ENCODE measurements at places on chromosomes 16 and 17.

DNA sequence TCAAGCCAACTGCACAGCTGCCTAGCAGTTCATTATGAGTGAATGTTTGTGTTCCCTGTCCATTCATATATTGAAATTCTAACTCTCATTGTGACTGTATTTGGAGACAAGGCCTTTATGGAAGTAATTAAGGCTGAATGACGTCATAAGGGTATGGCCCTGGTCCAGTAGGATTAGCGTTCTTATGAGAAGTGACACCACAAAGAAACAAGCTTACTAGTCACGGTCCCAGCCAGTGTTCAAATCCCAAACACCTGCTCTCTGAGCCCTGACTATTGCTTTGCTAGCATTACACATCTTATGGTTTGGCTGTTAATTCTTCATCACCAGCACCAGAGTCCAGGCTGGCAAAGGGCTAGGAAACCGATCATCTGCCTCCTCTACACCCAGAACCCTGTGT lies 2.2 kb downstream of the ZNF668 start:
- peak; percentile 35 for DNase-seq

- DNase-seq = no peak
These were observed 389.3 kb downstream of the PMP22 start for GRCh38 chr17:14875557-14876412.

DNA sequence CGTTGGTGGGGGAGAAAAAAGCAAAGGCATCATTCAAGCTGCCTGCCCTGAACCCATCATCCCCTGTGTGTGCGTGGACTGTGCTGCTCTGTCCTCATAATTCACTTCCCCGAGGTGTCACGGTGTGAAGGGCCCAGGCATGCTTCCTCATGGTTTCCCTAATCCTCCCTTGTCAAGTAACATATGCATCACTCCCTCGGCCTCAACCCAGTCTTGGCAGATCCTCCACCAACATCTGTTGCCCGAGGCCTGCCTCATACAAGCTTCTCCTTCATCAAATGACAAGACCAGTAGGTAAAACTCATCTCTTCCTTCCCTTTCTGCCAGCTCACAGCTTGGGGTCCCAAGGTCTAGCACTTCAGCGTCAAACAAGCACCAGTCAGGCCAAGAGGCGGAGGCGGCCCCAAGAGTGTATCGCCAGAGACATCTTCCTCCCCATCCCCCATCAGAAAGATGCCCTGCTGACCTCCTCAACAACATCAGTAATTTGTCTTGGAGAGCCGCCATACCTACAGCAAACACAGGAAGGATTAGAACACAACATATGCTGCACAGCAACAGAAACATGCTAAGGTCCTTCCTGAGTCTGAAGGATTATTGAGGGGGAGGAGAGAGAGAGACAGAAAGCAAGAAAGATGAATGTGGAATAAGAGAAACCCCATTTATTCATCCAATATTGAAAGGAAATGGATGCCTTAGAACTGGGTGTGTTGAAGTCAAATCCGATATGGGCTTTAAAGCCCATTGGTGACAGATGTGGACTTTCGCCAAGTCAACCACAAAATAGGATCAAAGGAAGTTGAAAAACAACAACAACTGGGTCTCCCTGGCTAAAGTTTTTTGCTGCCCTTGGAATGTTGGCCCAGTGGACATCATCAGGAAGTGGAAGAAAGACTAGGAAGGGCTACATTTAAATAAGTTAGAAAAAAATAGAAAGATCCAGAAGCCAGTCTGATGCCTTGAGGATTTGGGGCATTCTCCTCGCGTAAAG lies 38.4 kb downstream of the SOX9 start:
- no peak for DNase-seq

- DNase-seq = no peak
These were observed 10.1 kb downstream of the LITAF start for GRCh38 chr16:11576427-11577289.

- peak; percentile 15 for DNase-seq
These were observed 56.5 kb downstream of the MRM1 start for GRCh38 chr17:36657763-36658490.

DNA sequence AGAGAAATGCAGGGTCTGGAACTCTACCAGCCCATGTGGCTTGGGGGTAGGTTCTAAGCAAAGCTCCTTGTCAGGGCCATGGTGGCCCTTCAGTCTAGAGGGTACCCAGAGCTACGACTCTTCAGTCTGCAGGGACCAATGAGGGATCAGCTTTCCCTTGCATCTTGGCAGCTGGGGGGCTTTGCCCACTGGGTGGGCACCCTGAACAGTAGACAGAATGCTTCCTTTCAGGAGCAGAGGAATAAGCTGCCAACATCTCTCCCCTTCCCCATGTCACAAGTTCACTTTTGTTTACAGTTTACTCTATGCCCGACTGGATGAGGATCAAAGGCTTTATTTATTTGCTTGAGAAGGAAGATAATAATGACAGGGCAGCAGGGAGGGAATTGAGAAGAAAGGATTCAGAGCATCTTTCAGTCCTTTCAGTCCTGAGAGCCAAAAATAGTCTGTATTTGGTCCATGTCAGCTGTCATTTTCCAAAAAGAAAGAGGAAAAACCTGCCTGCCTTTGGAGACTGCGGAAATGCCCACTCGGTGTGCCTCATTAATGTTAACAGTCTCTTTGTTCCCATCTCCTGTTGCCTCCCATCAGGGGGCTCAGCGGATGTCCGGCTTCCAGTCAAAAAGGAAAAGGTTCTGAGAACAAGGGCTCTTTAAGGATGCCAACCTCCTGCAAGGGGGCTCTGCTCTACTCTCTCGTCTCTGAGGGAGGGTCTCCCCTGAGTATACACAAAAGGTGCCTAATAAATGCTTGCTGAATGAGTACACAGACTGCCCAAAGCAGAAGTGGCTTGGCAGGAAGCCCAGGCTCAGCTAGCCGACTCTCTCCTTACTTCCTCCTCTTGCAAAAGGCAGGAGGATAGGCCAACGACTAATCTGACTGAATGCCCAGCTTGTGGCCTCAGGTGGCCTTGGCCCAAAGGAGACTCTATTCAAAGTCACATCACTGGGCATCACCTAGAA lies 17.1 kb downstream of the TRAF4 start:
- peak; percentile 74 for DNase-seq

DNA sequence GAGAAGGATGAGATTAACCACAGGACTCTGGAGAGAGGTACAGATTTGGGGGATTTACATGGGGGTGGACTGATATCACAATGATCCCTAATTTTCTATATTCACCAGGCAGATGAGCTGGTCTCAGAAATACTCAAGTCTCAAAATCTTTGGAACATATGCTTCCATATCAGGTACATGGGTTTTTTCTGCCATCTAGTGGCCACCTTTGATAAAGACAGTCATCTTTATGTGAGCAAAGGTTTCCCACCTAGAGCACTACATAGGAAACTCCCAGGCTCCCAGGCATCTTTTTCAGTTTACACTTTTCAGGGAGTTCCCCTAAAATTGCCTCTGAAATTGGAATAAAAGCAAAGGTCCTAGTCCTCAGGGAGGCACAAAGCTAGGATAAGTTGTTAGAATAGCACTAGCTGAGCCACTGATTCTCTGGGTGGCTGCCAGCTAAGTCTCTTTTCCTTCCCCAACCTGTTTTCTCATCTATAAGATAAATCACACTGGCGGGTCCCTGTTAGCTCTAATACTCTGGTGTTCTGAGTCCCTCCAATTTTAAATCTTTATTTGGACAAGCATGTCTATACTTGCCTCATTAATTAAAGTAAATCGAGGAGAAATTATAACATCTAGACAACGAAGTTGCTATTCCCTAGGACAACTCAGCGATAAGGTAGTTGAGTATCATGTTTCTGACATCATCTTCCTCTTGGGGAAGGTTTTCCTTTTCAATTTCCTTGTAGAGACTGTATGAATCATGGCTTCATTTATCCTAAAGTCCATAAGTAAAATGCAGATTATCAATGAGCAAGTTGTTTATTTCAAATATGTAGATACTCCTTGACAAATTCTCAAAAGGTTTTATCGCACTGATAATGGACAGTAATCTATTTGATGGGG lies 19.0 kb upstream of the MON1B start:
- peak; percentile 79 for DNase-seq

GRCh38 chr16:10870808-10871156 lies 6.2 kb upstream of the CIITA start:
- DNase-seq = no peak

- no peak for DNase-seq
These were observed 491 bp downstream of the POLR2C start for GRCh38 chr16:57462978-57463362.

DNA sequence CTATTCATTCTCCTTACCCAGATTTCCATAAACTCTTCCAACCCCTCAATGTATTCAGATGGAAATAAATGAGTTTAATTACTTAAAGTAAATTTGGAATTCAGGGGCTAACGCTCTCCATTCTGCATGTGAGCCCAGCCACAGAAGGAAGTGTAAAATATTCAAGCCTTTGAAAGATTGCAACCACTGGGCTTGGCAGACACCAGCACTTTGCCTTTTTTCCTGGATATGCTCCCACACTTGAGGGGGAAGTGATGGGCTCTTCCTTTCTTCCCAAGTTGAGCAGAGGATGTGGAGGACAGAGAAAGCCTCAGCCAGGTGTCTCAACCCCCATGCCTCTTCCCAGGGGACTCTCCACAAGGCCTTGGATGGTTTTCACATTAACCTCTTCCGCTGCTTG lies 825.1 kb upstream of the EEF2KMT start:
- no peak for DNase-seq

DNA sequence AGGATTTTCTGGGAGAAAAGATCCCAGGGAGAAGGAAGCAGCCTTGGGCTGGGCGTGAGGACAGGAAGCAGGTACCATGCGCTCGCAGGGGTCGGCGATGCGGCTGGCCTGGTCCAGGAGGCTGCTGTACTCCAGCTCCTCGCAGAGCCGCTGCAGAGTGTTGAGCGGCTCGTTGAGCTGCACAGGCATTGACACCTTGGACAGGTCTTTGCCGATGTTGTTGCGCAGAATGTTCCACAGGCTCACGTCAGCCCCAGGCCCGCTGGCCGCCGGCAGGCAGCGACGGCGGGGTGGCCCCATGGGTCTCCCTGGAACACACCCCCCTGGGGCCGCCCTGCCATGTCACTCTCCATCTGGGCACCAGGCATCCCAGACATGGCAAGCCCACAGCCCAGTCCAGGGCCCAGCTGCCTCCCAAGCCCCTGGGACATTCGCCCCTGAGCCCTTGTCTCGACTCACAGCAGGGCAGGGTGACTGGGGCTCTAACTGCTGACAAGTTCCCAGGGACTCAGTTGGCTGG lies 8.0 kb downstream of the OSBPL7 start:
- DNase-seq = no peak

GRCh38 chr17:62008294-62008693 lies 56.8 kb downstream of the MED13 start:
- DNase-seq = no peak

DNA sequence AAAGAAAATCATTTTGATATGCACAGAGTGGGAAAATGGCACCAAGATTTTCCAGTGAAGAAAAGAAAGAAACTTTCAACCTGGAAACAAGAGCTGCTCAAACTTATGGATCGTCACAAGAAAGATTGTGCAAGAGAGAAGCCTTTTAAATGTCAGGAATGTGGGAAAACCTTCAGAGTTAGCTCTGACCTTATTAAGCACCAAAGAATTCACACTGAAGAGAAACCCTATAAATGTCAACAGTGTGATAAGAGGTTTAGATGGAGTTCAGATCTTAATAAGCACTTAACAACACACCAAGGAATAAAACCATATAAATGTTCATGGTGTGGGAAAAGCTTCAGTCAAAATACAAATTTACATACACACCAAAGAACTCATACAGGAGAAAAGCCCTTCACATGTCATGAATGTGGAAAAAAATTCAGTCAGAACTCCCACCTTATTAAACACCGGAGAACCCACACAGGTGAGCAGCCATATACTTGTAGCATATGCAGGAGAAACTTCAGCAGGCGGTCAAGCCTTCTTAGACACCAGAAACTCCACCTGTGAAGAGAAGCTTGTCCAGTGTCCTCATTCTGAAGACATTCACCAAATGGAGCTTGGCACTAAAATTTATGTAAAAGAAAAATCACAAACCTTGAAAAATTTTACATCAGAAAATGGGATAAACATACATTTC lies 12.2 kb downstream of the ZNF75A start:
- DNase-seq = peak; percentile 37

DNA sequence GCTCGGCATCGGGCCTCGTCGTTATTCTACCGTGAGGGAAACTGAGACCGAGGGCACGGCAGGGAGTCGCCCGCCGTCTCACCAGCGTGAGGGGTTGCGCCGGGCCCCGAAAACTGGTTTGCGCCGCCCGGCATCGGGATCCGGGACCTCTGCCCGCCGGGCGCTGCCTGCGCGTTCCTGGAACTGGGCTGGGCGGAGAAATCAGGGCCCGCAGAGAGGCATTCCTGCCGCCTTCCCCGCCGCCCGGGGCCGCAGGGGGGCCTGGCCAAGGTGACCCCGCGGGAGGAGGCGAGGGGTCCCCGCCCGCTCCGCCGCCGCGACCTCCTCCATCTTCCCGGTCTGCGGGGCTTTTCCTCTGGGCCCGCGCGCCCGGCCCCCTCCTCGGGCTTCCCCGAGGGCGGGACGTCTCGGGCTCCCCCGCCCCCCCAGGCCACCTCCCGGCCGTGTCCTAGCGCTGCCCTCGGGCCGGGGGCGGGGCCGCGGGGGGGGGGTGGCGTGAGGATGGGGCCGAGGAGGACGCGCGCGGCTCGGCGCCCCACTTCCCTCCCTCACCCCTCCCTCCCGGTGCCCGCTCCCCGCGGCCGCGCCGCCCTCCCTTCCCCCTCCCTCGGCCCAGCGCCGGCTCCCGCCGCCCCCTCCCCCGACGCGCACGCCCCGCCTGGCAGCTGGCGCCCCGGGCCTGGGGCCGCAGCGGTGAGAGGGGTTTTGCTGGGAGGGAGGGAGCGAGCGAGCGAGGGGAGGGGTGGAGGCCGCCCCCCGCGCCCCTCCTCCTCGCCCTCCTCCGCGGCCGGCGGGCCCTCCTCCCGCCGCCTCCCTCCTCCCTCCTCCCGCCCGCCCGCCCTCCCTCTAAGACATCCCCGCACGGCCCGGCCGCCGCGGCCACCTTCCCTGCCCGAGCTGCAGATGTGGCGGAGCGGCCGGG lies at the start of gene GLIS2:
GLIS2 (plus strand) TSS at position 882 of the 922 bp plus-strand sequence. CDS start 16,214 bp downstream, outside the sequence.
- peak; percentile 75 for DNase-seq

- DNase-seq = peak; percentile 67
These were observed 81.1 kb downstream of the FTO start for GRCh38 chr16:53785044-53785443.

GRCh38 chr17:56985371-56986162 lies 7.6 kb downstream of the SCPEP1 start:
- DNase-seq = no peak

DNA sequence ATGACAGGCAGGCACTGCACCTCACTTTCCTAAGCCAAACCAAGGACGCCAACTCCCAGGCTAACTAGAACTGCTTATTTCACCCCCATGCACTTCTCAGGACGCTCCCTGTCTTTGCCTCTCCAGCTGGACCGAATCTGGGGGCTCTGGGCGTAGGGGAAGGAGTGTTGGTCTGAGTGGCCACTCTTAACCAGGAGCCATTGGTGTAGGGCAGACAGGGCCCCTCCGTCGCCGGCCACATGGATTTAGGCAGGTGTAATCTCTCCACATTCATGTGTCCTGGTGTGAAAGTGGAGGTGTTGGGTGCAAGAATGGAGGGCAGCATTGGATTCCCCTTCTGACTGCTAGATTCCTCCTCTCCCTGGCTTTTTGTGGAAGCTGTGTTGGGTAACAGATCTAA lies 9.8 kb downstream of the ATP2C2 start:
- DNase-seq = no peak

- no peak for DNase-seq
These were observed 25.0 kb downstream of the HNF1B start for GRCh38 chr17:37719866-37720265.

All from choroid plexus epithelial cell (primary cell).